ENCODE measurements at places on chromosomes 11 and 22. TPM values are rescaled to one million over a fixed set of nuclear protein-coding genes. Genes with fewer than 3 reads are reported as not detected.

The SCN2B gene
- total RNA-seq: 1.0 TPM

DNA sequence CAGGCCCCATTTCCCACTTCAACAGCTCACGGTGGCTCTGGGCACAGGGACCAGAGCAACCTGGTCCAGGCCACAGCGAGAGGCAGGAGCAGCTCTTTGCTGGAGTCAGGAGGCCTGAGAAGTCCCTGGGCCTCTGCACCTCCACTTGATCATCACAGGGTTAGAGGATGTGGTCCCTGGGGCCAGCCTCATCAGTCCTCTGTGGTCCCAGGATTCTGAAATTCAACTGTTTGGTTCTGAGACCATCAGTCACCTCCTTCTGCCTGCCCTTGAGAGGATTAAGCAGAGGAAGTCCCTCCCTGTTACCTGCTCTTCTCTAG lies 24.9 kb upstream of the CBX7 start:
- no peak for DNase-seq

GRCh38 chr11:44303401-44303938 lies 6.5 kb downstream of the ALX4 start:
- no peak for DNase-seq

GRCh38 chr22:32333769-32334659 lies 23.7 kb upstream of the RFPL3 start:
- DNase-seq: no peak

DNA sequence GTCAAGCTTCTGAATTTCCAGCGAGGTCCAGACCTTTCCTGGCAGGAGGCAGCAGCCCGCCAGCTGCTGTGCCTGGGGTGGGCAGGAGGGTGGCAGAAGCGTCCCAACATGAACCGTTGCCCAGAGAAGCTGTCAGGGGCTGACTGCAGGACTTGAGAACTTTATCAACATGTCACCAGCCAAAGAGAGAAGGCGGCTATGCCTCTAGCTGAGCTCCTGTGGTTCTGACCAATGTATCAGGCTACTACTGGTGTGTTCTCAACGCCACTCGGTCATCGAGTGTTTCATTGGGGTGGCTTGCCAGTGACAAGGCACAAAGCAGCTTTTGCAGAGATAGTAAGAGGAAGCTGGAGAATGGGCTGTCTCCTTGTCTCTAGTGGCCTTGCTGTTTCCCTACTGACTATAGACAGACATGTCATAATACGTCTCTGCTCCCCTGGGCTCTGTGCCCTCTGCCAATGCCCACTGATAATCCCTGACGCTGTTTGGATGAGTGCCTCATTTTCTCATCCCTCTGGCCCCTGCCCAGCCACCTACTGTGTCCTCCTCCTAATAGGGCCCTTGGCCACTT lies 17.6 kb upstream of the ASCC2 start:
- DNase-seq: no peak
